D721Med (cell line): ENCODE measurements at places on chromosomes 6 and 20.

DNA sequence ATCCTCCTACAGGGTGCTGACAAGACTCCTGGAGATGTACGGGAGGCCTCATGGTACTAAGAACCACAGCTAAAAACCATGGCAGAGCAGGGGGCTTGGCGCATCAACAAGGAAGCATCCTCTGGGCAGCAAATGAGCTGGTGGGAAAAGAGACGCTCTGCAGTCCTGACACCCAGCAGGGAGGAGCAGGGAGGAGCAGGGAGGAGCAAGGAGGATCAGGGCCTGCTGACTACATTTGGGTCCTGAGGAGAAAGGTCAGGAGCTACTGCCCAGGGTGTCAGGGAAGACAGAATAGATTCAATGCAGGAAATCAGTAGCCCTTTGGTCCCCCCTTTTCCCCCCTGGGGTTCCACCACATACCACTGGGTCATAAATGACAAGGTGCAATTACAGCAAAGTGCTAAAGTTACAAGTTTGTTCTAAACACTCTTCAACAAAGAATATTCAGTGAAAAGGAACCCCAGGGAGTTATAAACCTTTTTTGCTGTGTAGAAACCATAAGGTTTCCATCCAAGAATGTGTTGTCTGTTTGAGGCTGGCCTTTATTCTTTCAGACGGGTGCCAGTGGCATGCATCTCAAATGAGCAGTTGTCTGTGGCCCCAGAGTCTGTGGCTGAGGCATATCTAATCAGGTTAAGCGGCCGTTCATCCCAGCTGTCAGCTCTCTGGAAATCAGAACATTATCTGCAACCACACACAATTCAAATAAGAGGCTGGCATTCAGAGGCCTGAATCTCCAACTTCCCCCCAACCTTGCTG lies 325.0 kb downstream of the CDC5L start:
- DNase-seq = no peak

GRCh38 chr6:136169394-136170148 lies 80.5 kb downstream of the MTFR2 start:
- no peak for DNase-seq

DNA sequence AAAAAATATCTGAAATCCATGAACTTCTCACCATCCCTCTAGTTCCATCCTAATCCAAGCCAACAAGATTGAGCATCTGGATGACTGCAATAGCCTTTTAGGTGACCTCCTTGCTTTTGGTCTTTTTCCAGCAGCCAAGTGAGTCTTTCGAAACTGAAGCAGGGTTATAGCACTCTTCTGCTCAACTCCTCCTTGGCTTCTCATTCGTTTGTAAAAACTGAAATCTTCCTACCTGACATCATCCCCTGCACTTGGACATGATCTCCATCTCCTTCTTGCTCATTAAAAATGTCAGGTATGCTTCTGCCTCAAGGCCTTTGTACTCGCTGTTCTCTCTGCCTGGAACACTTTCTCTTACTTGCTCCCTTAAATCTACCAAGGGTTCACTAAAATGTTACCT lies 46.0 kb downstream of the STX7 start:
- DNase-seq = no peak

- no peak for DNase-seq
Observed at GRCh38 chr6:102066301-102066700, 672.8 kb downstream of the GRIK2 start.

DNA sequence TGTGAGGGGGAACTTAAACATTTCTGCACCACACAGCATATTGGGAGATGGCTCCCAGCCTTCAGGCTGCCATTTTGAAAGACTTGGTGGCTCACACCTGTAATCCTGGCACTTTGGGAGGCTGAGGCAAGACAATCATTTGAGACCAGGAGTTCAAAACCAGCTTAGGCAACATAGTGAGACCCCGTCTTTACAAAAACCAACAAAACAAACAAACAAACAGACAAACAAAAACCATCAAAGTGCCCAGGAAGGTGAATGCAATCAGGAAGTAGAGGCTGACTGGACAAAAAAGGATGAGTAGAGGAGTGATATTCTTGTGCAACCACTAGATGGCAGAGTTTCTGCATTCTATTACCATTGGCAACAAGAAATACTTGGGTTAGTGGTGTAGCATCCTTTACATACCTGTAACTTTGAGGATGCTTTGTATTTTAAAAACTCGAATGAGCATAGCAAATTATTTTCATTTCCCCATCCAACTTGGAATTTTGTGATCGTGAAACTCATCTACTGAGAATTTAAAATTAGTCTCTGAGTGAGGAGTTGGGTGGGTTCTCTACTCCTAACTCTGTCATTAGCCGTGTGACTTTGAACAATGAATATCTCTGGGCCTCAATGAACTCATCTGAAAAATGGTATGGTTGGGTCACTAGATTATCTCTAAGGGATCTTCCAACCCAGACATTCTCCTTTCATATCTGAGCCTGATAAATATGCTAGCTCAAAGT lies 84.4 kb downstream of the CRYBG1 start:
- peak; percentile 29 for DNase-seq

DNA sequence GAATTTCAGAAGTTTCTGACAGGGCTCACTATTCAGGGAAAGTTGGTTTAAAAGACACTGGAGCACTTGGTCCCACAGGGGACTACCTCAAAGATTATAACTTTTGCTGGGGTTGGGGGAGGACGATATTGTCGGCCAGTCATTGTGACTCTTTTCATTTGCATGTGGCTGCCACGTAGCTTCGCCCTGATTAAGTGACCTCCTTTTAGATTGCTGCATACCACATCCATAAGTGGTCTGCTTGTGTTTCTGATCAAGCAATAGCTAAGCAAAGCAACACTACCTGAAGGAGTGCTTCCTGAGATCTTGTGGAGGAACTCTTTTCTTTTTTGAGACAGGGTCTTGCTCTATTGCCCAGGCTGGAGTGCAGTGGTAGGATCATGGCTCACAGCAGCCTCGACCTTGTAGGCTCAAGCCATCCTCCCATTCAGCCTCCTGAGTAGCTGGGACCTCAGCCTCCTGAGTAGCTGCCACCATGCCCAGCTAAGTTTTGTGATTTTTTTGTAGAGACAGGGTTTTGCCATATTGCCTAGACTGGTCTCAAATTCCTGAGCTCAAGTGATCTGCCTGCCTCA lies 691.3 kb downstream of the EPM2A start:
- no peak for DNase-seq

DNA sequence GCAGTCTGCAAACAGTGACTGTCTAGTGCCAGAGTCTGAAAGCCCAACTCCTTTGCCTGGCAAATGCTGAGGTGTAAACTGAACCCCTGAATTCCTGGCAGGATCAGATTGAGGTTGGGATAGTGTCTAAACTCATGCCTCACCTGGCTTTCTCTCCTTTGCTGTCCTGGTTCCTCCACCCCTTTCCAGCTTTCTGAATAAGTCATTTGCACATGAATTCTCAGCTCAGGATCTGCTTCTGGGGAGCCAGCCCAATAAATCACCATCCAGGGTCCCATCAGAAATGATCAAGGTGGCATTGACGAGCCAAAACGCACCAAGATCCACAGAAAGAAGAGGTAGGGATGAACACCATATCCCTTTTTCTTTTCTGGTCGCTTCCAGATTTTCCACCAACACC lies 301.6 kb downstream of the LRFN2 start:
- DNase-seq = no peak

- no peak for DNase-seq
Observed at GRCh38 chr6:149122850-149123821, 194.4 kb upstream of the TAB2 start.

GRCh38 chr20:51860111-51860882 lies 58.0 kb upstream of the SALL4 start:
- DNase-seq = no peak

GRCh38 chr6:133315811-133316210 lies 74.7 kb downstream of the EYA4 start:
- no peak for DNase-seq

DNA sequence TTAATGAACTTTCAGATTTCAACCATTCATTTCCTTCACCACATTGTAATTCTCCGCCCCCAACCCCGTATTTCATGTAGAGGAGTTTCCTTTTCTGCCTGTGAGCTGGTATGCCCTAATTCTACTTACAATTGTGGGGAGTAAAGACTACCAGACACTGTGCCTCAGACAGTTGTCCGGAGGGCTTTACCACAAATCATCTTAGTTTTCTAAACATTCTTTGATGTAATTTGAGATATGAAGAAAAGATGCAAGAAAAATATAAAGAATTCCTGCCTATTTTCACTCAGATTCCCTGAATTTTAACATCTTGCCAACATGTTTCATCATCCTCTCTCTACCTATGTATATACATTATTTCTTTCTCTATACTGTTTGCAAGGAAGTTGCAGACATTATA lies 28.3 kb upstream of the LOC128125822 start:
- DNase-seq = no peak

GRCh38 chr6:35203680-35204079 lies 10.1 kb upstream of the SCUBE3 start:
- no peak for DNase-seq

GRCh38 chr6:167113935-167114910 lies 8.7 kb upstream of the CCR6 start:
- no peak for DNase-seq

- no peak for DNase-seq
Observed at GRCh38 chr20:53974785-53975555, 95.4 kb downstream of the BCAS1 start.

DNA sequence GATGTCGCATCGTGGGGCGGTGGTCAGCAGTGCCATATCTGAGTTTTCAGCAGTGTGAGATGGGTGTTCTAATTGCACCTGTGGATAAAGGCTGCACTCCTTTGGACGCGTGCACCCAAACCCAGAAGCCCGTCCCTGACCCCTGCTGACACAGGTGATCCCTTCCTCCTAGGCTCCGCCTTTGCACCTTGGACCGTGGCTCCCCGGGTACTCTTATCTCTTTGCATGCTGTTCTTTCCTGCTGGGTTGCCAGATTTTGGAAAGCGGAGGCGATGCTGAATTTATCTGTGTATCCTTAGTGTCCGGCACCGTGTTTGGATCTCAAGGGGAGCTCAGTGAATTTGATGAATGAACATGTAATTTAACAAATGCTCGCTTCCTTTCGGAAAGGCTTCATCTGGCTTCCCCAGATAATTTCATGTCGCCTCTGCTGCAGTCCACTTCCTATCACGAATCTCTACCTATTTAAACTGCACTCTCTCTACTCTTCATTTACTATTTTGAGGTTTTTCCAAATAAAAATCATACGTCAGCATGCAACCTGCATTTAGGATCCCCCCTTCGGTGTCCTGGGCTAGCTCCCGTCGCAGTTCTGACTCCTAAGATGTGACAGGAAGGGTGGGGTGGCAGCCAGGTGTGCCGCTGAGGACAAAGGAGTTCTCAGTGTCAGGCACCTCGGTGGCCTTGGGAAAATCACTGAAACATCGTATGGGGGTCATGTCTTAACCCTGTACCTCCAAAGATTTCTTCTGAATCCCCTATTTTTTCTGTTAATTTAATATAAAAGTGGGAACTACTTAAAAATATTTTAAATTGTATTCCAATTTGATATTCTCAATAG lies 753 bp upstream of the PERP start:
- DNase-seq = no peak

- DNase-seq = no peak
Observed at GRCh38 chr6:154399097-154399496, 42.5 kb upstream of the IPCEF1 start.
